AML-193 (cell line): ENCODE measurements at places on chromosomes 2 and 18.

DNA sequence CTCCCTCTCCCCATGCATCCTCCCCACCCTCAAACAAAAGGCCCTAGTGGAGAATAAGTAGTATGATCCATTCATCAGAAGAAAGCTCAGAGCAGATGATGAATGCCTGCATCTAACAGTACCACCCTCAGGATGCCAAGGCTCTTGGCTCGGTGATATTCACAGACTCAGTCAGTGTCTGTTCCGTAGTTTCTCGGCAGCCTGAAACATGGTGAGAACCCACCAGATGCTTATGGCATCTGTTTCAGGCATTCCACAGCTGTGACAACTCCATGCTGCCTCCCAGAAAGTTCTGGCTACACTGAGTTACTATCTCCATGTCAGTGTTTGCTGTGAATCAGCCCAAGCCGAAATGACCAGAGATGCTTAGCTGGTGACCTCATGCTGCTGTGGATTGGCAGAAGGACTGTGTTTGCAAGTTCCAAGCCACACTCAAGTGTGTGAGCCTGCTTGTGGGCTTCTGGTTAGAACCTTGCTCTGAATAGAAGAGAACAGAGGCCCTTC lies 83.9 kb downstream of the WDSUB1 start:
- no peak for DNase-seq

DNA sequence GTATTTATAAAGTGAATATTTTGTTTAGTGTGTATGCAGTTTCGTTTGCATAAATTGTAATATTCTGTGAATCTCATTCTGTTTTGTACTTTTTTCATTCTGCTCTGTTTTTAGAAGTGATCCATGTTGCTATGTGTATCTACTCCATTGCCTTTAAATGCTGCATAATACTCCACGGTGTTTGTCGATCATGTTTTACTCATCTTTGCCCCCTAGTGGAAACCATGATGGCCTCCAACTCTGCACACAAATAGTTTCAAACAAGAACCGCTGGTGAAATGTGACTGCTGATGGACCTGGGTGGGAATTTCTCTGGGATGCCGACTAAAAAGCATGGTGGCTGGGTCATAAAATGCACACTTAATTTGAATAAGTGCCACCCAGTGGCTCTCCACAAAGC lies 32.0 kb upstream of the SKOR2 start:
- peak; percentile 9 for DNase-seq

GRCh38 chr18:58611395-58612131 lies 17.3 kb downstream of the ALPK2 start:
- no peak for DNase-seq

- DNase-seq = peak; percentile 50
Observed at GRCh38 chr2:239257511-239257937, 143.3 kb downstream of the HDAC4 start.

DNA sequence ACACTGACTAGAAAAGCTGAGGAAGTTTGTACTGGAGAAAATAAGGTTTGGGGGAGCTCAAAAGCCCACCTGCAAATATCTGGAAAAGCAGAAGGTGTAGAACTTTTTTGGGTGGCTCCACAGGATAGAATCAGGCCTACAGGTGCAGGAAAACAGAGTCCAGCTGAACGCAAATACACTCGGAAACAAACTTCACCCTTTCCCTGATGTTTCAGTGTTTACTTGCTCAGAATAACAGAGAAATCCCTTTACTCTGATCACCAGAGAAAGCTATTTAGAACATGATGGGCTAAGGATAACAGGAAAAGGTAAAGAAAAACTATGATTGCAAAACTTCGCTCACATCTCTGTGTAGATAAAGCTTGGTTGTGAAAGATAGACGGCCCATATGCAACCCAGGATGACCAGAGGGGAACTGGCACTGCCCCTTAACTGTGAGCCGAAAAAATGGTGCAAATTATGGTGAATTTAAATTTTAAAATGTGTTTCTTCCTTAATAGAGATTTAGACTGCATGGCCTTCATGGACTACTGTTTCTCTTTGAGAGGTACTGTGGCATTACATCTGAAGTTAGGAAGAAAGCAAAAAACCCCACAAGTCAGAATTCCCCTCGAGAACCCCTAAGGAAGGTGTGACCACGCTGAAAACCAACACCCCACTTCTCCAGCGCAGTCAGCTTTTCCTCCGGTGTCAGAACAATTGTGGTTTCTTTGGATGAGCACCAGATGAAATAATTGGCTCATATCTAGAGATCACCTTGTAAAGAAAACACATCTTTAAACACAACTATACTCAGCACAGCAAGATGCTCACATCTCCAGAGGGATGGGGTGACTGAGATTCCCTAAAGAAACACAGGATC lies 84.5 kb upstream of the TMEM247 start:
- no peak for DNase-seq

DNA sequence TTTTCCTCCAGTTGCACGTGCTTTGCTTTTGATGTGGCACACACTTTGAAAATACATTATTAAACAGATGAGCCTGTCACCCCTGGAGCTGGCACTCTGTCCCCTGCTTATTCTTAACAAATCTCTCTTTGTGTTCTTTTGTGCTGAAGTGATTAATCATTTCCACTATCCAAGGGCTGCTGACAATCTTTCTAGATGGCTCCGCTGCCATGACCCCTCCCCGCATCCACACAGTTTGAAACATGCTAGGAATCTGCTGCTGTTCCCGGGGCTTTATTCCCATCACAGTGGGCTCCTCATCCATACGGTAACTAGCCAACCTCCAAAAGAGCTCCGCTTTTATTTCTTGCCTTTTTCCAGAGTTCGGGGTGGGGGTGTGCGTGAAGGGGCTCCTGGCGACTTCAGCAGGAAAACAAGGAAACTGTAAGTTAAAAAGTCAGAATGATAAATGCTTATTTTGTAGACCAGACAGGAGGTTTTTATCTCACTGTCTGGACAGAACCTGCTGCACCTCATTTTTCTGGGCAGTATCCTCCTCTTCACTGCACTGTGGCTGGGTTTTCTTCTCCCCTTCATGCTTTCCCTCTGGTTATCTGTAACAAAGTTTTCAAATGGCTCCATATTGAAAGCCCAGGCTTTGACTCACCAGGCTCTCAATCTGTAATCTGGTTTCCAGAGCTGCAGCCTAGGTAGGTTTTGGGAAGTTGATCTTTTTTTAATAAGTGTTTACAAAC lies 319.7 kb downstream of the AFF3 start:
- DNase-seq = no peak

GRCh38 chr2:217958206-217958883 lies 44.5 kb downstream of the TNS1 start:
- no peak for DNase-seq

DNA sequence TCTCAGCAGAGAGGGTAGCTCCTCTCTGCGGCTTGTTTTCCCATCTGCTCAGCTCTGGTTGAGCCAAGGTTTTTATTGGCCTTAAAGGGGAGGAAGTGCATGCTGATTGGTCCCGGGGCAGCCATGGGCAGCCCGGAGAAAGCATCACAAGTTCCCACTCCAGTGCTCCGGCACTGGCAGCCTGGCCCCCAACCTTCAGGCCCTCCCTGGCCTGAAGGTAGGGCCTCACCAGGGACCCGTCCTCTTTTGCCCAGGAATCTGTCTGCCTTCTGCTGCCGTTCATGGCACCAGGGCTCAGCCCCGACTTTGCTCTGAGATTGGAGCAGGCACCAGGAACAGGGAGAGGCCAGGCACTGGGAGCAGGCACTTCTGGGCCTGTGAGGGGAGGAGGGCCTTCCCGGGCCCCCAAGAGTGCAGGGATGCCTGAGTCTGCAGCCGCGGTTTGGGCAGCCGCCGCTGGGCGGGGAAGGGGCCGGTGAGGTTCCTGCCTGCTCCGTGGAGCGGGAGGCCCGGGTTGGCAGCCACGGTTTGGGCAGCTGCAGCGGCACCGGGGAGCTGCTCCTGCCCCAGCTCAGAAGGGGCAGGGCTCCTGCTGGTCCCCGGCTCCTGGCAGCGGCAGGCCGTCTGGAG lies 17.5 kb upstream of the ILKAP start:
- DNase-seq = no peak

GRCh38 chr2:216777637-216778273 lies 82.1 kb downstream of the TNP1 start:
- peak; percentile 69 for DNase-seq

DNA sequence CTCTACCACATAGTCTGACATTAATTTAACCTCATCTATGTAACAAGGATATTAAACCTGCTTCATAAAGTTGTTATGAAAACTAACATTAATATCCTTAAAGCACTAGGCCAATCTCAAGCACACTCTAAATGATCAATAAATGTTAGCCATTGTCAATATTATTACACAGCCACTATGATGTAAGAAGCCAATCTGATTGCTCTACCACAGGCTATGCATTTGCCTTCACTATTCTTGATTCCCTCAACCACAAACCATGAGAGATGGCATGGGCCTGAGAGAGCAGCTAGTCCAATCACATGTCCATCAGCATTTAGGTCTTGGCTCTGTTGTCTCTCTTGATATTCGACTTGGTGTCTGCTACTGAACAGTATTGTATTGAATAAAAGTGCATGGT lies 4.2 kb downstream of the SLC25A12 start:
- no peak for DNase-seq

DNA sequence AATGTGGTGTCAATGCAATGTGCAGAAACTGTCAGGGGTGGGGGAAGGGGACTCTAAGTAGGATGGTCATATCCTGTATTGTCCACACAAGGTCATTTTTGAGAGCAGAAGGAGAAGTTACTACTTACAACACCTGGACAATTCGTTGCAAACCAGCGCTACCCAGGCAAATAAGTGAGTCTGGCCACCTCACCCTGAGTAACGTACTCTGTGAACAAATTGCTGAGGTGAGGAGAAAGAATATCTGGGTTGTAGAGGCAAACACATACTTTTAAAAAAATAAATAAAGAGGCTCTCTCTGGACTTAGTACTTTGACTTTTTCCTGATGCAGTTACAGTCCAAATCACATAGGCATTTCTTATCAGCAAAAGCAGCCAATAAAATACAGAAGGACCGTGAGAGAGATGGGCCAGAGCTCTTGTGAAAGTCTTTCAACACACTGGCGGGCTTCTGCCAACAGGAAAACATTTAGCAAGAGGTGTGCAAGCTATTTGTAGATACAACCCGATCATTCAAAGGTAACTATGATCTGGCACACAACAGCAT lies 268.2 kb upstream of the ID2 start:
- peak; percentile 15 for DNase-seq

DNA sequence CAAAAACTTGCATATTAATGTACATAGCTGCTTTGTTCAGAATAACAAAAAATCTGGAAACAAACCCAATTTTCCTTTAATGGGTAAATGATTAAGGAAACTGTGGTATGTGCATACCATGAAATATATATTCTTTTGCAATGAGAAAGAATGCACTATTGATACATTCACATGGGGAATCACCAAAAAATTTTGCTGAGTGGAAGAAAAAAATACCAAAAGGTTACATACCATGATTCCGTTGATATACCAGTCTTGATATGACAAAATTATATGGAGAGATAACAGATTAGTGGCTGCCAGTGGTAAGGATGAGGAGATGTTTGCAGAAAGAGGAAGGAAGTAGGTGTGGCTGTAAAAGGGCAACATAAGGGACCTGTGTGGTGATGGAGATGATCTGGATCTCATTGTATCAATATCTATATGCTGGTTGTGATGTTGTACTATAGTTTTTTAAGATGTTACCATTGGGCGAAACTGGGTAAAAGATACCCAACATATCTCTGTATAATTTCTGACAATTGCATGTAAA lies 54.6 kb upstream of the BCL2L11 start:
- DNase-seq = peak; percentile 15

DNA sequence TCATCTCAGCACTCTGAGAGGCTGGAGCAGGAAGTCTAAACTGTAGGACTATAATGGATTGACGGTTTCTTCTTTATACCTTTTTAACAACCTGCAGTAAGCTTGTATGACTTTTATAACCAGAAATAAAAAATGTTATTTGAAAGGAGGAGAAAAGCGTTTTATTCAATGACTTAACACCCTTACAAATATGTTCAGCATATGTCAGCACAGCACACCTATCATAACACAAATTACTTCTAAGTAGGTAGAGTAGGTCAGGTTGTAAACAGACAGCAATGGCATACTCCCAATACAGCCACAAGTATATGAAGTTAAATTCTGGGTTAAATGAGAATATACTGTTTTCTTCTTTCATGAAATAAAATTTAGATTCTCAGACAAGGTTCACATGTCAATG lies 16.1 kb downstream of the RAB1A start:
- no peak for DNase-seq

DNA sequence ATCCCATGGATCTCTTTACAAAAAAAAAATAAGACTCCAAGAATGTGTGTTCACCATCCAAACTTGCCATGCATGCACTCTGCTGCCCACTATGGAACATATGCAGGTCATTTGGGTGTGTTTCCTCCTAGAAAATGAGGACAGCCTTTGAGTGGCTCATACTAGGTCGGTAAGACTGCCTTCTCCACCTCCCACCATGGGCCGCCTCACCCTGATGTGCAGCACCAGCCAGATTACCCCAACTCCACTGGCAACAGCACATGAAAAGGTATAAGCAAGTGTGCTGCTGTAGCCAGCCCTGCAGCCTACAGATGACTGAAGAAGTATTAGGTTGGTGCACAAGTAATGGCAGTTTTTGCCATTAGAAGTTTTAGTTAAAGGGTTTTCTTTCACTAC lies 214.2 kb downstream of the ATAD2B start:
- no peak for DNase-seq

GRCh38 chr2:234033174-234033573 lies 17.3 kb upstream of the SPP2 start:
- no peak for DNase-seq

- DNase-seq = no peak
Observed at GRCh38 chr2:28356095-28356911, 36.4 kb upstream of the FOSL2 start.

DNA sequence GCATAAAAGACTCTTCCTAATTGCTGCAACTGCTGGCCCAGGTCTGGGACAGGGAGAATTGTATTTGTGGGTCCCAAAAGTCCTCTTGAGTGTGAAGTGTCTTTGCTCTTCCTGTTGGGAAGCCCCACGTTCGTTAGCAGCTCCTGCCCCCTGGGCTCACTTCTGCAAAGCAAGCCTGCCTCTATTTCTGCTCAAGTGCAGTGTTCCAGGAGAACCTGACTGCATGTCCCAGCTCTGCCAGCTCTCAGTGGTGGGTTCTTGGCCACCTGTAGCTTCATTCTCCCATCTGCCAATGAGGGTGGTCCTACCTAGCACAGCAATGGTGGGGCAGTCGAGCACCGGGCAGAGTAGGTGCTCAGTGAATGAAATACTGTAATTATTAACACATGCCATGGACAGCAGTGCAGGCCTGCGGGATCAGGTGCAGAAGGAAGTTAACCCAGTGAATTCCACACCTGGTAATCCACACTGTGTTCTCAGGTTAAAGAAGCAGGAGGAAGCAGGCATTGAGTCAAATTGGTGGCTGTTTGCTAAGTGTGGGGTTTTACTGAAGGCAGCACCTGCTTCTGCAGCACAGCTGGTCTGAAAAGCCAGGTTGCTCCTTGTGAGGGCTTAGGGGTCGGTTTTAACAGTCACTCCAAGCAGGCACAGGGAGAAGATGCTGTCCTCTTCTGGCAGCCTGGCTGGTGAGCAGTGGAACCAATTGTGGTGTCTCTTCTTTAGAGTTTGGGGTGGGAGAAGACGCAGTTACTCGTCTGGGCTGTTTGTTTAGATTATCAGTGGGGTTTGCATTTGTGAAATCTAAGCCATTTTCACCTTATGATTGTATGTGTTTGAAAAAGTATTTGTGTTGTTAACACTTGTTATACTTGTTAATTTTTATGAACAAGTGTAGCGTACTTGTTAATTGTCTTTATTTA lies 54.3 kb downstream of the DGKD start:
- DNase-seq = no peak

GRCh38 chr2:109164311-109164710 lies 35.3 kb downstream of the SH3RF3 start:
- no peak for DNase-seq

- no peak for DNase-seq
Observed at GRCh38 chr18:75524181-75524580, 96.7 kb upstream of the SMIM21 start.

GRCh38 chr2:96399342-96400048 lies 63.9 kb downstream of the NCAPH start:
- DNase-seq = no peak
